ENCODE measurements at places on chromosomes 4 and X.

GRCh38 chr4:189092581-189092980, 848.1 kb upstream of the FRG1 start:
- DNase-seq: no peak

GRCh38 chr4:175414602-175415001, 397.5 kb downstream of the GPM6A start:
- no peak for DNase-seq

GRCh38 chrX:149223854-149224253, 281.3 kb downstream of the IDS start:
- no peak for DNase-seq

- no peak for DNase-seq
Observed at GRCh38 chr4:73007526-73008100, 61.9 kb downstream of the COX18 start.

- DNase-seq: peak; percentile 69
Observed at GRCh38 chrX:101051549-101052302, at the start of gene TRMT2B. Gene TRMT2B, minus strand, starts transcription at chrX:101052111. Its CDS starts 9,822 bp downstream, at chrX:101042289.

- DNase-seq: no peak
Observed at GRCh38 chr4:23759066-23759465, 130.8 kb downstream of the PPARGC1A start.

GRCh38 chr4:113673450-113673849, 88.1 kb downstream of the CAMK2D start:
- DNase-seq: peak; percentile 15

DNA sequence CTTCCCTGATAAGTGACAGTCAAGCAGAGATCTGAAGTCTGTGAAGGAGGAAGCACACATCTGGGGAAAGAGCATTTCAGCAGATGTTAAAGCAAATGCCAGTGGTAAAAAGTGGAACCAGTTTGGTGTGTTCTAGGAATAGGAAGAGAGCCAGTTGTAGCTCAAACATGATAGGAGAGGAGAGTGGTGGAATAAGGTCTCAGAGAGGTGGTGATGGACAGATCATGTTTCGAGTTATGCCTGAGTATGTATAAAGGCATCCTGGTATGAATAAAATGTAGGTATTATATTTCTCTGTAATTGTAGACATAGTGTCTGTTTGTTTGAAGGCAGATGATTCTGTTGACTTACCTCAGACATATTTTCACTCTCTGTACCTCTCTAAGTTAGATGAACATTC, 89.1 kb downstream of the LARP7 start:
- DNase-seq: no peak

GRCh38 chrX:70477734-70478075, 33.1 kb downstream of the DLG3 start:
- DNase-seq: no peak

GRCh38 chr4:959338-960139, 13.8 kb downstream of the DGKQ start:
- no peak for DNase-seq

DNA sequence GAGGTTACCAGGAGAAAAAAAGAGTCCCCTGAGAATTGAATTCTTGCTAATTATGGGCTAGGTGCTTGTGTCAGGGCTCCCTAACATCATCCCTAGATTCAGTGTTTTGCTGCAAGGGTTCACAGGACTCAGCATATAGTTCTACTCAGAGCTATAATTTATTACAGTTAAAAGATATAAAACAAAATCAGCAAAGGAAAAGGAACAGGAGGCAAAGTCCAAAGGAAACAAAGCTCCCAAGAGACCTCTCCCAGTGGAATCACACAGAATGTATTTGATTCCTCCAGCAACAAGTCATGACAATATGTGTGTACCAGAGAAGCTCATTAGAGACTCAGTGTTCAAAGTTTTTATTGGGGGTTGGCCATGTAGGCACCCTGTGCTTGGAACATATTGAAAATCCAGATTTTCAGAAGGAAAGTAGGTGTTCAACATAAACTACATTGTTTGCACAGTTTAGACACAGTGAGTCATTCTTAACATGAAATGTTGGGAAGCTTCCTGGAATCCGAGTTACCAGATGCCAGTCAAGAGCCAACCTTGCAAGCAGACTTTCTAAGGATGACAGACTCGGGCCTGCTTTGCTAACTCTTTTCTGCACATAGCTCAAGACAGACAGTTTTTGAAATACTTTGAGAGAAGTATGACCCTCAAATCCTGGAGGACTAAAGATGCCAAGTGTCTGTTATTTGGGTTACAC, 311.3 kb upstream of the EMCN start:
- no peak for DNase-seq

GRCh38 chr4:123477711-123478209, 81.2 kb downstream of the SPRY1 start:
- DNase-seq: peak; percentile 35

DNA sequence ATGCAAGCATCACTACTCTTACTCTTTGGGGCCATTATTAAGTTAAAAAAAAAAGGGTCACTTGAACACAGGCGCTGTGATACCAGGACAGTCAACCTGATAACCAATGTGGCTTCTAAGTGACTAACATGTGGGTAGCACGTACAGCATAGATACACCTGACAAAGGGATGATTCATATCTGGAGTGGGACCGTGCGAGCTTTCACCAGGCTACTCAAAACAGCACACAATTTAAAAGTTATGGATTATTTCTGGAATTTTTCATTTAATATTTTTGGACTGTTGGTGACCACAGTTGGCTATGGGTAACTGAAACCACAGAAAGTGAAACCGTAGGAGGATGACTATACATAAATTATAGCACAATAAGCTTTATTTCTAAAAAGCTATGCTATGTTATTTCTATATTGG, 113.8 kb upstream of the STIM2 start:
- peak; percentile 15 for DNase-seq

- no peak for DNase-seq
Observed at GRCh38 chr4:69754926-69755580, 5.4 kb downstream of the SULT1B1 start.

GRCh38 chr4:83484500-83485461, at the start of gene ABRAXAS1:
Gene ABRAXAS1, minus strand, starts transcription at chr4:83485100. Its CDS starts 28 bp downstream, at chr4:83485072.
- DNase-seq: peak; percentile 90

- DNase-seq: no peak
Observed at GRCh38 chr4:152807294-152807829, 27.6 kb downstream of the ARFIP1 start.

- DNase-seq: no peak
Observed at GRCh38 chr4:41455206-41455605, 82.8 kb upstream of the LIMCH1 start.

DNA sequence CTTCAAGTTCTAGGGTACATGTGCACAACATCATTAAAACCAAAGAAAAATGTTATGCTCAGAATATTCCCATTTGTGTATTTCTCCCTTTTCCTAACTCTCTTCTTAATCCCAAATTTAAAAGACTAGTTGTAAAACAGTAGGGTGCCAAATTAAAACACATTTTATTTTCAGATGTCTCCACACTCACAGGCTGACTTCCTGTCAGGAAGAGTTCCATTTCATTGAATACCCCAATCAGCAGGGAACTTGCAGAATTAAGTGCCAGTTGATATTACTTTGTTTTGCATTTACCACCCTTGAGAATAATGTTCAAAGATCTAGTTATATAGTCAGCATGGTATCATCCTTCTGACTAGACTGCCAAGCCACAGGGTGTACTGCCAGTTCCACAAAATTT, 207.9 kb downstream of the MAB21L2 start:
- no peak for DNase-seq

GRCh38 chrX:77342004-77342403, 105.2 kb upstream of the FGF16 start:
- DNase-seq: no peak

- no peak for DNase-seq
Observed at GRCh38 chr4:125306533-125306932, 8.2 kb upstream of the FAT4 start.

- no peak for DNase-seq
Observed at GRCh38 chr4:153433754-153434105, 32.4 kb upstream of the TMEM131L start.

GRCh38 chr4:186088523-186088922, 16.0 kb upstream of the FAM149A start:
- no peak for DNase-seq

- DNase-seq: peak; percentile 12
Observed at GRCh38 chr4:80362578-80363181, 27.1 kb downstream of the CFAP299 start.

- DNase-seq: no peak
Observed at GRCh38 chrX:14997271-14997670, 124.0 kb downstream of the MOSPD2 start.

DNA sequence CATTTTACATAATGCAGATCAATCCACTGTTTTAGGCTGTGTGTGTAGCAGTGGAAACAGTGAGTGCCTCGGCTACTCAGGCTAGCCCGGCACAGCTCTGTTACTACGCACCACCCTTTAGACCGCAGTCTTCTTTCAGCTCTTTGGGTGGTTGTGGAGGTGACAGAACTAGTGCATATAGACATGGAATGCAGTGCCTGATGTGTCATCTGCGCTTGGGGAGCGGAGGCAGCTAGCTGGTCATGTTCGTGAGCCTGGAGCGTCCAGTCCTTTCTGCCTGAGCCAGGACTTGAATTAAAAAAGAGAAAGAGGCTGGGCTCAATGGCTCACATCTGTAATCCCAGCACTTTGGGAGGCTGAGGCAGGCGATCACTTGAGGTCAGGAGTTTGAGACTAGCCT, 4.8 kb downstream of the TBC1D14 start:
- no peak for DNase-seq

- no peak for DNase-seq
Observed at GRCh38 chr4:38660838-38661237, 3.2 kb upstream of the KLF3 start.

DNA sequence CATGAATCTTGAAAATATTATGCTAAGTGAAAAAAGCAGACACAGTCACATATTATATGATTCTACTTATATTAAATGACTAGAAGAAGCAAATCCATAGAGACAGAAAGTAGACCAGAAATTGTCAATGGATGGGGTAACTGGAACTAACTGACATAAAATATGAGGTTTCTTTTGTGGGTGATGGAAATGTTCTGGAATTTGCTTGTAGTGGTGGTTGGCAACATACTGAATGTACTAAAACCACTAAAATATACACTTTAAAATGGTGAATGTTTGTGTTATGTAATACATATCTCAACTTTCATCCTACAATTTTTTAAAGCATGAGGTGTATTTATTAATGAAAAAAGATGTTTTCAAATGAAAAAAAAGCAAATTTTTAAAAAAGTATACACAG, 14.7 kb downstream of the CNOT6L start:
- DNase-seq: no peak

- DNase-seq: no peak
Observed at GRCh38 chrX:111511477-111511876, at the start of gene SERTM2. Gene SERTM2, plus strand, starts transcription at chrX:111511645. Its CDS starts 7,213 bp downstream, at chrX:111518858.

GRCh38 chrX:152405561-152405960, 45.6 kb downstream of the GABRA3 start:
- DNase-seq: no peak

- DNase-seq: no peak
Observed at GRCh38 chr4:172177382-172177781, 364.2 kb downstream of the GALNTL6 start.
